ENCODE measurements at places on chromosomes 11 and 22.

GRCh38 chr11:26234451-26234850 lies 97.5 kb upstream of the ANO3 start:
- DNase-seq: no peak

- no peak for DNase-seq
Measured at GRCh38 chr22:19463491-19464469, 15.2 kb downstream of the UFD1 start.

DNA sequence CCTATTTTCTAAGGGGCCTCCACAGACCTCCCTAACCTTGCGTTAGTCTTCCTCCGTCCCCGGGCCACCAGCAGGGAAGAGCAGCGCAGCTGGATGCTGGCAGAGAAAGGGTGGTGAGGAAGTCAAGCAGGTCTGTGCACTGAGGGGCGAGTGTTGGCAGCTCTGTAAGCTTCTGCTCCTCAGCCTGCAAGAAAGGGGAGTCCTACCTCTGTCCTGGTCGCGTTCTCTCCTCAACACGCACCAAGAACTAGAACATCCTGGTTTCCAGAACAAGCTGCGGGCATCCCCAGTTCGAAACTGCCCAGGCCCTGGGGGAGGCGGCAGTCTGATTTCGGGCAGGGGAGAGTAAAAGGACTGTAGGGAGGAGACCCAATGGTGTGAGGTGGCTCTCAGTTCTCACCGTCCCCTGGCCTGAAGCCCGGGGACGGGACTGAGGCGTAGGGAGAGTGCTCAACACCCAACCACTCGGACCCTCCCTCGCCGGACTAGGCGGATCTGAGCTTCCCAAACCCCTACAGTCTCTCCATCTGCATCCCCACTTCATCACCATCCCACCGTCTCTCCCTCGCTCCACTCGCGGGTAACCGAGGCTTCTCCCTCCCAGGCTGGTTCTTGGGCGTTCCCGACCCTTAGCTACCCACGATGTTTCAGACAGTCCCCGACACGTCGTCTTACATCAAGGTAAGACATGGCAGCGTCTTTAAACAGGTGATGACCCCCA lies 7.7 kb upstream of the FLI1 start:
- no peak for DNase-seq

- no peak for DNase-seq
Measured at GRCh38 chr11:34654483-34655334, 33.8 kb downstream of the EHF start.

- DNase-seq: no peak
Measured at GRCh38 chr11:72871119-72871518, 56.9 kb downstream of the ATG16L2 start.

DNA sequence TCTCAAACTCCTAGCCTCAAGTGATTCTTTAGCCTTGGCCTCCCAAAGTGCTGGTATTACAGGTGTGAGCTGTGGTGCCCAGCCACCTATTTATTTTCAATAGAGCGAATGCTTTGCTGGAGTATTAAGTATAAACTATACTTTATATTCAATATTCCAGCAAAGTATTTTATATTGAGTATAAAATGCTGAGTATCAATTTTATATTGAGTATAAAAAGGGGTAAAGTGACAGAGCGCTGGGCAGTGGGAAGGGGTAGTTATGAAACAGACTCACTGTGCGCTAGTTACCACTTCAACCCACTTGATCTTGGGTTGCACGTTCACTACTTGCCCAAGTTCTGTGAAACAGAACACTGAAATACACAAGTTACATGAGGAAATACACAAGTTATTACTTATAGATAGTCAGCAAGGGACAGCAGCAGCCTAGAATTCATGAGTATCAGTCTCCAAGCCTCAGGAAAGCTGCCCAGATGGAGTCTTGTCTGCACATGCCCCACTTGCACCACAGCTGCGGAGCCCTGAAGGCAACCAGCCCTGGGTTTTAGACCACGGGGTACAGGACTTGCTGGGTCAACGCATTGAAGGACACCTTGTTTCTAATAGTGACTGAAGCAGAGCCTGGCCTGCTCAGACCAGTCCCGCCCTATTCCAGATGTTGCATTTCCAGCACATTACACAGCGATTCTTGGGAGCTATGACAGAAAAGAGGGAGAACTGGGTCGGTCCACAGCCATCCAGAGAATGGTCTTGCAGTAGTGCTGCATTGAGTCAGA lies 51.6 kb upstream of the SYT13 start:
- DNase-seq: no peak

- no peak for DNase-seq
Measured at GRCh38 chr22:40499209-40499623, 128.8 kb downstream of the SGSM3 start.

DNA sequence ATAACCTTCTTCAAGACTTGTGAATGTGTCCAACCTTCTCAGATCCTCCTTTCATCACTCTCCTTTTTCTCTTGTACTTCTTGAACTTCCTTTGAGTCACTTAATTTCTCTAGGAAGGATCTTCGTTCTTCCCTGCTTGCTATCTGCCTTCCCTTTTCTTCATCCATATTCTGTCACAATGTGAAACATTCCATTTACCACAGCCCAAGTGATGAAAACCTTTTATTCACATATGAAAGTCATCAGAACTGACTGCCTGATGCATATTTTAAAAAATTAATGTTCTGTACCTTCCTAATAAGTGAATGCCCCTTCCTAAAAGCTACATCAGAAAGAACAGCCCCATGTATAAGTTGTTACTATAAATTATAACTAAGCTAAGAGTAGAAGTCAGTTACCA lies 520.4 kb upstream of the LUZP2 start:
- no peak for DNase-seq

DNA sequence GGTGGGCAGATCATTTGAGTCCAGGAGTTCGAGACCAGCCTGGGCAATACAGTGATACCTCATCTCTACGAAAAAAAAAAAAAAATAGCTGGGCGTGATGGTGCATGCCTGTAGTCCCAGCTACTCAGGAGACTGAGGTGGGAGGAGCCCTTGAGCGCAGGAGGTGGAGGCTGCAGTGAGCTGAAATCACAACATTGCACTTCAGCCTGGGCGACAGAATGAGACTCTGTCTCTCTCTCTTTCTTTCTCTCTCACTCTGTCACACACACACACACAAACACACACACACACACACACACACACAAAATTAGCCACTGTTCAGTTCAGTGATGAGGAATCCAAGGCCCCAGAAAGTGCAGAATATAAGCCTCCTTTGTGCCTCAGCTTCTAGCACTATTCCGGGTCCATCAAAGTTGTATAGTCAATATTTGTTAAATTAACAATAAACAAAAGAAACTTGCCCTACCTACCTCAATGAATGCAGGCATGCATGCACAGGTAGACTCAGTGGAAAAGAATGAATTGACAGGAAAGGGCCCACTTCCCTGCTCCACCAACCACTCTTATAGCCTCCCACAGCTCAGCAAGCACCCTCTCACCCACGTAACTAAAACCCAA lies 3.9 kb upstream of the SMIM35 start:
- DNase-seq: no peak

GRCh38 chr11:93814966-93815633 lies 31.0 kb downstream of the MED17 start:
- DNase-seq: no peak

DNA sequence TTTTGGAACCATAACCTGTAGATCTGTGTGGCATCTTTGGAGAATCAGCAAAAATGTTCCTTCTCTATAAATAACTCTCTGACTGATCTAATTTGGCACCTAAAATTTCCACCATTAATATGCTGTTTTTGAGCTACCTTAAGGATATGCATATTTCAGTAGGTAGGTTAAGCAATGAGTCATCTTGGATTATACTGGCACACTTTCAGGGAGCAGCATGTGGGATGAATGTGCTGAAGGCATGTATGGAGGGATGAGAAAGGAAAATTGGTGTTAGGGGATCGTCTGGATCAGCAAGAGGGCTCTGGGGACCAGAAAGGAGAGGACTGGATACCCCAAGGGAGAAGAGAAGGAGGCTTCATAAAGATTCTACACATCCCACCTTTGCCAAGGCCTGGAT lies 44.6 kb upstream of the ELF5 start:
- no peak for DNase-seq

DNA sequence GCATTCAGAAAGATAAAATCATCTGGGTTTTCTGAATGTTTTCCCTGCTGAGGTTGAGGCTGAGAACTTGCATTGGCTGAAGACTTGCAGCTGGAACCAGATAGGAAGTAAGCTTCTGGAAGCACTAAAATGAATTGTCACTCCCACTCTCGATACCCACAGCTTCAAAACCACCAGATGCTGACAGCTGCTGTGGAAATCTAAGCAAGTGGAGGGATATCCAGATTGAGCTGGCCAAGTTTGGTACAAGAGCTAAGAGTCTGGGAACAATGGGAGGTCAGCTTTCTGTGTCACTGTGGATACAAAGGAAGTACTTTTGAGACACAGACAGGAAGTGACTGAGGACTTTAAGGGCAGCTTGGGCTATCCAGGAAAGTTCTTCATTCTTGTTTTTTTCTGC lies 51.3 kb upstream of the CD44 start:
- no peak for DNase-seq

- no peak for DNase-seq
Measured at GRCh38 chr11:72735495-72736027, 16.6 kb downstream of the ARAP1 start.

DNA sequence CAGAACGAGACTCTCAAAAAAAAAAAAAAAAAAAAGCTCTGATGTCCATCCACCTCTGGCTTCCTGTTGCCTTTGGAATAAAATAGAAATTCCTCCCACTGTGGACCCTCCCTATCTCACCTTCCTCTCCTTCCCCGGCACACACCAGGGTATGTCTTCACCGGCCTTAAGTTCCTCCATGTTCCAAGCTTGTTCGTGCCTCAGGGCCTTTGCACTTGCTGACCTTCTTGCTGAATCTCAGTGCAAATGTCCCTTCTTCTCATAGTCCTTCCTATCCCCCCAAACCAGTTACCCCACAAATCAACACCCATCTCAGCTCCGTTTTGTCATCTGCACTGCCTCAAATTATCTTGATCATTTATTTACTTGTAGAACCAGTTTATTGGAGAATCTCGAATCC lies 20.6 kb downstream of the IFT27 start:
- no peak for DNase-seq

GRCh38 chr11:77402218-77402556 lies 71.7 kb downstream of the PAK1 start:
- no peak for DNase-seq
